Stimulated activated CD8-positive, alpha-beta memory T cell treated with anti-CD3 and anti-CD28 coated beads, Interleukin-2, amount 100 ng/mL, for 48 hours (primary cell): ENCODE measurements at places on chromosomes 13 and 19.
A peak's percentile ranks its signal among the peaks of the same experiment; 100 is the strongest.

DNA sequence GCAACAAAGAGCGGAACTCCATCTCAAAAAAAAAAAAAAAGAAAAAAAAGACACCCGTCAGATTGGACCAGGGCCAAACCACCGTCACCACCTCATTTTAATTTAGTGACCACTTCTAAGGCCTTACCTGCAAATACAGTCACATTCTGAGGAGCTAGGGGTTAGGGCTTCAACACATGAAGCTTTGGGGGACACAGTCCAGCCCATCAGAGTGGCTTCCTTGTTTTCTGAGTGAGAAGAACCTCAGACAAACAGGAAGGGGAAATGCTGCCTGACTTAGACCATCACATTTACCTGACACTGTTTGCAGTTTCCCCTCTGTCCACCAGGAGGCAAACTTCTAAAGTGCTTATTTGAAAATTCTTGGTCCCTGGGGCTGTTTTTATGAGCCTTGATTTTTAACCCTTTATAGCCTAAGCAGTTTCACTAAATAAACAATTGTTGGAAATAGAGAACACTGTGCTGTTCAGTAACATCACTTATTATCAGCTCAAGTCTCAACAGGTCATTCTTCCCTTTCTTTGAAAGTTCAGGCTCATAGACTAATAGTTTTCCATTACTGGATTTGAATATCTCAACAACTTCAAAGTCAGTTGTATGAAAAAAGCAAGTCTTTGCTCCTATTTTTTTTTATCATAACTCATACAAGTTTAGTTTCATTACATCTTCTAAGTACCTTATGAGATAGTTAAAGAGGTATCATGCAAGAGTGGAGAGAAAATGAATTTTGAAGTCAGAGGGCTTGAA lies 74.9 kb upstream of the WASF3 start:
- DNase-seq, result peak; percentile 40

- peak; percentile 30 for DNase-seq
Observed at GRCh38 chr19:35585848-35586247, at the start of gene PMIS2. PMIS2 (plus strand) TSS chr19:35586173; CDS start chr19:35586260, 87 bp downstream.

DNA sequence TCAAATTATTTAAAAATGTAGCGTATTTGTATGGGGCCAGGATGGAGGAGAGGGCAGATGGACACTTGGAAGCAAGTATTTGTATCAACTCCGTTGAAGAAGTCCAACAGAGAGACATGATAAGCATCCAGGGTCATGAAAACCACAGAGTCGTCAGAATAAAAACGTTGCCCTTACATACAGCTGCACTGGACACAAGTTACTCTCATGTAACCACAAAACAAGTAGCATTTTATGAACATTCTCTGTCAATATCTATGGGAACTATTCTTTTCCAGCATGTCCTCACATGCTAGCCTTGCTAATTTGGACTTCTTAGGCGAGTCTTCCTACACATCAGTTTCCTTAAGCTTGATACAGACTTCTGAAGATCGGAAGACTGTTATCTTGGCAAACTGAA lies 35.0 kb downstream of the EFNB2 start:
- DNase-seq, result no peak

- no peak for DNase-seq
Observed at GRCh38 chr13:65499256-65499655, 1730.9 kb downstream of the PCDH9 start.

DNA sequence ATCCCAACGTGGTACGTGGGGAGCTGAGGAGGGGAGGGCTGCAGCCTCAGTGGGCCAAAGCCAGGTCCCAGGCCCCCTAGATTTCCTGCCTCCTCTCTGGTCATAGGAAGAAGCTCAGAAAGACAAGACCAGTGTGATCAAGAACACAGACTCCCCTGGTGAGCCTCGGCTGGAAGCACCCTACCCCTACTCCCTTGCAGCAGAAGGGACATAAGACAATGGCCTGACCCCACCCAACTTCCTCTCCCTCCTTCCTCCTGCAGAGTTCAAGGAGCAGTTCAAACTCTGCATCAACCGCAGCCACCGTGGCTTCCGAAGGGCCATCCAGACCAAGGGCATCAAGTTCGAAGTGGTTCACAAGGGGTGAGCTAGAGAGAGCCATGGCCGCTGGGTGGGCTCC lies 11.5 kb downstream of the PODNL1 start:
- no peak for DNase-seq

DNA sequence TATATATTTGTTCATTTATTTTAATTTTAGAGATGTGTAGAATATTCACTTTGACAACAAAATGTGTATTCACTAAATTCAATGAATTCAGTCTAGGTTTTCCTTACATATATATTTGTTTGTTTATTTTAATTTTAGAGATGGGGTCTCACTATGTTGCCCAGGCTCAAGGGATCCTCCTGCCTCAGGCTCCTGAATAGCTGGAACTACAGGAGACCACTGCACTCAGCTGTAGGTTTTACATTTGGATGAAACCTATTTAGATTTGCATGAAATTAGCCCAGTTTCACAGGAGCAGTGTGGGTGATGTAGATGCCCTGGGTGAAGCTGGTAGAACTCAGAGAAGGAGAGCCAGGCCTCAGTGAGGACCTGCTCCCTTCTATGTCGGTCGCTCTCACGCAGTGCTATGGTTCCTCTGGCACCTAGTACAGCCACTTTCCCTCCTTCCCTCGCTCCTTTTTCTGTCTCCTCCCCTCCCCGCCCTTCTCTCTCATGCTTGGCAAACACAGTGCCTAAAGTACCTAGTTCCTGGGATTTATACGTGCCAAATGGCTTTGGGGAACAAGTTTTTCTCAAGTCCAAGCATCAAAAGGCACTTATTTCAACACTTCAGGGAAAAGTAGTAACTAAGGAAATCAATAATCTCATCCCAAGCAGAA lies 14.7 kb upstream of the HMGB1 start:
- DNase-seq, result no peak

GRCh38 chr13:70375718-70376117 lies 267.5 kb upstream of the KLHL1 start:
- DNase-seq, result no peak

DNA sequence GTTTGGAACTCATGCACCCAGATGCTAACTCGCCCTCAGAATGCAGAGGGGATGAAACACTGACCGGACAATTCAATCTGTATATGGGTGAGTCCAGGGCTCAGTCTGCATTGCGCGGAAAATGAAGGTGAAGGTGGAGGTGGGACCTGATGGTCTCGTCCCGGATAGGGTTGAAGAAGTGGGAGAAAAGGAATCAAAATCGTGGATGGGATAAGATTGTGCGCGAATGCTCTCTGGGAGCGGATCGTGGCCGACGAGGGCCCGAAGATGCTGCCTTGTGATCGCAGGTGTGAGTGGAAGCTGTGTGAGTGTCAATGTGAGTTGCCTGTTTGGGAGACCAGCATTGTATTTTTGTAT lies 594 bp upstream of the ZNF850 start:
- DNase-seq, result no peak

- no peak for DNase-seq
Observed at GRCh38 chr13:84630476-84630875, 748.2 kb upstream of the SLITRK1 start.

- no peak for DNase-seq
Observed at GRCh38 chr19:20151617-20152145, 15.3 kb upstream of the ZNF486 start.

DNA sequence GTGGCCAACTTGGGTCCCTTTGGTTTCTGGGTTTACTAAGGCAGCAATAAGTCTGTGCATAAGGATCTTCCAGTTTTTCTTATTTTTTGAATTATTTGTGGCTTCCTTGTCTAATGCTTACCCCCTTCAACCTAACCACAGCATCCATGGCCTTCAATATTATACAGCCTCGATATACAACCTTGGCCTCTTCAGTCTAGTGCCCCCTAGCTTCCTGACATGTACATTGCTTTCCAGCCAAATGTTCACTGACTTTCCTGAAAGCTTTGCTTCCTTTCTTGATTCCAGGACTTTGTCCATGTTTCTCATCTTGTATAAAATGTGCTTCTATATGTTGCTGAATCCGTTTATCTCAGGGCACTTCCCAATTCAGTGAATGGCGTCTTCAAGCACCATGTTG lies 310.1 kb downstream of the OLFM4 start:
- DNase-seq, result no peak

GRCh38 chr19:33673258-33673875 lies 51.6 kb downstream of the CHST8 start:
- DNase-seq, result no peak

DNA sequence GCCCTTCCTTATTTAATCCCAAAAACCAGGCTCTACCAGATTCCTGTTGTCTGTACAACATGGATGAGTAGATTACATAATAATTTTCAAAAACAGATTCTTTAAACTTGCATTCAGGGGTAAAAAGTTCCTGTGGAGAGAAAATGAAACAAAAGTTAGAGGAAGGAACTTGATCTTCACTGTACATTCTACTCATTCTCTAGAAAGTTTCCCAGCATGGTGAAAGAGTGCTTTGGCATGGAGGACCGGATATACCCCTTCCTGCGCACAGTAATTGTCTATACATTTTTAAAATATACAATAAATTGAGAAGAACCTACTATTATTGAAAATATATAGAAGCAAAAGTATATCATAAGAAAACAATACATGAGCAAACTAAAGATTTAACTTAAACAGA lies 274.2 kb downstream of the ITGBL1 start:
- no peak for DNase-seq

DNA sequence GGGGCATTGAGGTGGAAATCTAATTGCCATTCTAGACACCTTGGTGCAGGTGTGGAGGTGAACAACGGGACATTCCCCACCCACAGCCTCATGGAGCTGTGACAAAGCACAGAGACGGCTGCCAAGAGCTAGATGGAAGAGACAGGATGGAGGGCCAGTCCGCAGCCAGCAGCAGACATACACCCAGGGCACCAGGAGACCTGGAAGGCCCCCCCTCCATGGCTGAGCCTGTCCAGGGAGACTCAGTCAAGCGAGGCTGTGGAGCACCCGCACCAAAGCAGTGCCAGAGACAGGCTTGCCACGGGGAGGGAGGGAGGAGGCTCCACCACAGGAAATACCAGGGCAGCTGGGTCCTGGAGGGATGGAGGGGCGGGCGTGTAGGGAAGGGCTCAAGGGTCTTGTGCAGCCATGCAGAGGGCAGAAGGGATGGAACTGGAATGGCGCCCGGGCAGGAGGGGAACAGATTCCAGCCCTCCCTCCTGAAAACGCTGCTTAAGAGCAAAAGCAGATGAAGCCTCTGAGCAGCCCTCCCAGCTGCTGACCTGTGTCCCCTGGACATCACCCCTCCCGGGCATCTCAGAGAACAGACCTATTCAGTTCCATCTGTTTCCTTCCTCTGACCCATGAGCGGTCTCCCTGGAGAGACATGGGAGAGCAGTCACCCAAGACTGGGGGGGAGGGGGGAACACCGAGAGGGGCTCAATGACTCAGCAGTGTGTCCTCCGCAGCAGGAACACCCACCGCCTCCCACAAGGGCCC lies 14.4 kb downstream of the EPS15L1 start:
- no peak for DNase-seq

DNA sequence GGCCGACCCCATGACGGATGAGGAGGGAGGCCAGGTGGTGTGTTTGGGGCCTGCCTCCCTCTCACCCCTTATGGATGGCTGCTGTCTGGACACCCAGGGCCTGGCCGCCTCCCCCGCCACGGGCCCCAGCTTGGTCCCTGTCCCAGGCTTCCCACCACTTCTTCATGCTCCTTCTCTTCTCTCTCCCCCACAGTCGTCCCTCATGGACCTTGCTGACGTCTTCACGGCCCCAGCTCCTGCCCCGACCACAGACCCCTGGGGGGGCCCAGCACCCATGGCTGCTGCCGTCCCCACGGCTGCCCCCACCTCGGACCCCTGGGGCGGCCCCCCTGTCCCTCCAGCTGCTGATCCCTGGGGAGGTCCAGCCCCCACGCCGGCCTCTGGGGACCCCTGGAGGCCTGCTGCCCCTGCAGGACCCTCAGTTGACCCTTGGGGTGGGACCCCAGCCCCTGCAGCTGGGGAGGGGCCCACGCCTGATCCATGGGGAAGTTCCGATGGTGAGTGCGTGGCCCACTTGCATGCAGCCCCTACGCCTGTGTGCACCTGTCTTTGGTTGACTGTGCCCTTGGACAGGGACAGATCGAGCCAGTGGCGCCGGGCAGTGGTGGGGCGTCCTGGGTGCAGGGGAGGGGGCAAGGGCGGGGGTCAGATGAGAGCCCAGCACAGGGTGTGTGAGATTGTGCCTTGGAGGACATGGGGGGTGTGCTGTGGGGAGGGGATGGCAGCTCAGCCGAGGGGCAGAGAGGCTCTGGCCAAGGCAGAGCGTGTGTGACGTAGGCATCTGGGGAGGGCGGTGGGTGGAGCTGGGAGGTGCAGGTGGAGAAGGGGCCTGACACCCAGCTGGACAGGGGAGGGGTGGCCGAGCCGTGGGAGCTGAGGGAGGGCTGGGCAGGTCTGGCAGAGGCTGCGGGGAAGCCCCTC lies 16.8 kb downstream of the EPN1 start:
- no peak for DNase-seq

DNA sequence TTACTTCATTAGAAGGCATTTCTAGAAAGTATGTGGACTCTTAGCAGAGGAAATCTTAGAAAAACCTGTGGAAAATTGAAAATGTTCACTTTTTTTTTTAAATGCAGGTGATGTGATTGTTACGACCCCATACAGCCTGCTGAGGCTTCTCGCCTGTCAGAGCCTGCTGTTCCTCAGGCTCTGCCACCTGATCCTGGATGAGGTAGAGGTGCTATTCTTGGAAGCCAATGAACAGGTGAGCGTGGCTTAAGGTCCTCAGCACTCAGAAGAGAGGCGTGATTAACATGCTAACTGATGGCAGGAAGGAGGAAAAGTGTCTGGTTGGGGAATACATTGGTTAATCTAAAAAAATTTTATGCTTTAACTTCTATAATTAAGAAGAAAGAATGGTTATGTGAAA lies 71.4 kb downstream of the SLC7A9 start:
- DNase-seq, result no peak

DNA sequence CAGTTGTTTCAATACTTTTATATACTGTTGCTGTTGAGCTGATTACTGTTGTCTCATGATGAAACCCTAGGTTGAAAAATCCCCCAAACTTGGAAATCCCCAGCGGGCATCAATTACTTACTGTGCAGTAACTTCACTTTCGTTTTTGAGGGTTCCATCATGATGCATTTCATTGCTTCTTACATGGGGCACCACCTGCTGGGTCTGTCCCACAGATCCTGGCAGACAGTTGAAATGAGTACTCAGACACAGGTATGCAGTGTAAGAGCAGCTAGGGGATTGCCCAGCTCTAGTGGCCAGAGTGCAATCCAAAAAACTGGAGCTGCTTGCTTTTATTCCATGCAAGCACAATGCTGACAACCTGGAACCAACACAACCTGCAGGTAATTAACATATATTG lies 132.5 kb upstream of the ZNF91 start:
- DNase-seq, result no peak

GRCh38 chr13:50485979-50486935 lies 357.2 kb downstream of the DLEU7 start:
- no peak for DNase-seq

GRCh38 chr19:18710996-18711751 lies 27.7 kb downstream of the CRTC1 start:
- DNase-seq, result no peak

- DNase-seq, result no peak
Observed at GRCh38 chr13:99258946-99259345, 767 bp upstream of the GPR18 start.

GRCh38 chr13:40562975-40563349 lies 103.5 kb downstream of the FOXO1 start:
- peak; percentile 17 for DNase-seq
